ENCODE measurements at places on chromosomes 4 and X. TPM values are rescaled to one million over a fixed set of nuclear protein-coding genes. Genes with fewer than 3 reads are reported as not detected.

- DNase-seq, result no peak
Measured at GRCh38 chr4:79059631-79060399, 120.6 kb upstream of the PAQR3 start.

DNA sequence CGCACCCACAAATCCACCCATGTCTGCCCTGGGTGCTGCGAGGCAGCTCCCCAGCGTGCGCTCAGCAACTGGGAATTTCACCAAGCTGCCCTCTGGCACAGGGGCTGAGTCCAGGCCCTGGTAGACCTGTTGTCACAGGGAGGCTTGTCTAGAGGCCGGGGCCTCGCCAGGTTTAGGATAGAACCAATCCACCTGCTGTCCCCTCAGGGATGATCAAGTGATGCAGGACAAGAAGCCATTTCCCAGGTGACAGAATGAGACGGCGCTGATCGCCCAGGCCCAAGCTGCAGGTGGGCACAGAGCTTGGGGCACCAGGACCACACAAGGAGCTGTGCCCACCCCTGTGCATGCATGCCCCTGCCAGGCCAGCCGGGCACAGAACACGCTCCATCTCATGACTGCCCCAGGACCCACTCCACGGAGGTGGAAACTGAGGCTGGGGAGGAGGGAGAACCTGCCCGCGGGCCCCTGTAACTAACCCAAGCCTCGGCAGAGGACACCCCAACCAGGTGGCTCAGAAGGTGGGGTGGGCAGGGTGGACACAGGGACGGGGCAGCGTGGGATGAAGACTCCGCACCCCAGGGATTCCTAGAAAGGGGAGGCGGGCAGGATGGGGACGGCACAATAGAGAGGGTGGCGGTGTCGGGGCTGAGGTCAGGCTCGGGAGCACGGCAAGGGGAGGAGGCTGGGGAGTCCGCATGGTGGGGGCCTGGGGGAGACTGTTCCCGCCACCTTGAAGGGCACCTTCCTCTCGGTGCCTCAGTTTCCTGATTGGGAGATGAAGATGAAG, 78.0 kb downstream of the ZFYVE28 start:
- no peak for DNase-seq

GRCh38 chrX:150842198-150842685, 56.2 kb downstream of the CD99L2 start:
- DNase-seq, result peak; percentile 19

DNA sequence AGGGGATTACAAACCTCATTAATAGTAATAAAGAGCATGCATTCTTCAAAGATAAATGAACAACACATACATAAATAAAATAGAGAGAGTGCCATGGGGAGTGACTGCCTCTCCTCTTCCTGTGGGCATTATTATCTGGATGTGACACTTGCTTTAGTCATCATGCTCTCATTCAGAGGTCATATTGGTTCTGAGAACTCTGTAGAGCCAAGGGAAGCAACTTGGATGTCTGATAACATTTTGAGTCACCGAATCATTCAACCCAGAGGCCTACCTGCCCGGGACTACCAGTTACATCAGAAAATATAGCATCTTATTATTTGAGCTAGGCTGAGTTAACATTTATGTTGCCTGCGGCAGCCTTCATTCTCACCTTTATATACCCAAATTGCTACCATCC, 489.5 kb downstream of the STIM2 start:
- peak; percentile 2 for DNase-seq

DNA sequence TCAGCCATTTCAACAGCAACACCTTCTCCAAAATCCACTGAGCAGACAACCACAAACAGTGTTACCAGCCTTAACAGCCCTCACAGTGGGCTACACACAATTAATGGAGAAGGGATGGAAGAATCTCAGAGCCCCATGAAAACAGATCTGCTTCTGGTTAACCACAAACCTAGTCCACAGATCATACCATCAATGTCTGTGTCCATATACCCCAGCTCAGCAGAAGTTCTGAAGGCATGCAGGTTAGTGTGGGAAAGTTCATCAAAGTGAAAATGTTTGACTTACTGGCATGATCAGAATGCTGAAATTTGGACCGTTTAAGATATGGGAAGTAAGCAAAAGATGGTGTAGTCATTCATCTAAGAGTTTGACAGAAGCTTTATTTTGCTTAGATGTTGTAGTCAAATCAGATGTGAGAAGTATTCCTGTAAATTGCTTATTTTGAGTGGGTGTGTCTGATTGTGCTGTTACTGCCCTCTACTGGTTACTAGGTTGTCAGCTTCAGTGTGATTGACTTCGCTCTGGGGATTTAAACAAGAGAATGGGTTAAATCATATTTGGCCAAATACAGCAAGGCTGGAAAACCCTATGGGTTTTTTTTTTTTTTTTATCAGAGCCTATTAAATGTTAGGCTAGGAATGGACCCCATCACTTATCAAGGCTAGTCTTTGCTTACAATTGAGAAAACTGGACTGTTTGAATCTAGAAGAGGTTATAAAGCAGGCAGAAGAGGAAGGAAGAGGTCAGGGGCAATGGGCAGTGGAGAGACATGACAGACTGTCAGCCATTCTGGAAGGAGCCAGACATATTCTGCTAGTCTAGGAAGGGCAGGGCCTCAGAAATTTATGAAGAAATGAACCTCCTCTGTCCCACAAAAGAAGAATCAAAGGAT, 130.3 kb downstream of the DIPK2B start:
- peak; percentile 50 for DNase-seq

GRCh38 chrX:99719140-99719539, 690.9 kb downstream of the PCDH19 start:
- DNase-seq, result no peak

GRCh38 chr4:69594382-69594781, 45.1 kb downstream of the UGT2A2 start:
- DNase-seq, result no peak

GRCh38 chrX:123081776-123082175, 102.3 kb upstream of the GRIA3 start:
- no peak for DNase-seq

- peak; percentile 23 for DNase-seq
Measured at GRCh38 chrX:77597511-77597910, 150.3 kb downstream of the FGF16 start.

GRCh38 chr4:73978886-73979285, 2.9 kb downstream of the PF4 start:
- peak; percentile 81 for DNase-seq

DNA sequence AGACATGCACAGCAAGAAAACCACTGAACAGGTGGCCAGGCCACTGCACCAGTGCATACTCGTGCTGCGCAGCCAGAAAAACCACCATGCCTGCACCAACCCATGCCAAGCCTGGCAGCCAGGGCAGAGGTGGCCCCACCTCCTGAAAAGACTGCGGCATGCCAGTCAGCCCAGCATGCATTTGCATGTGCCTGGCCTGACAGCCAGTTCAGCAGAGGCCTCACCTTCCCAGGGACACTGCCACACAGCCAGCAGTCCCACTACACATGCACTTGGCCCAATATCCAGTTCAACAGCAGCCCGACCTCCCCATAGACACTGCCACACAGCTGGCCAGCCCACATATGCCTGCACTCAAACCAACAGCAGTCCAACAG, 43.5 kb upstream of the DDX60 start:
- DNase-seq, result no peak

DNA sequence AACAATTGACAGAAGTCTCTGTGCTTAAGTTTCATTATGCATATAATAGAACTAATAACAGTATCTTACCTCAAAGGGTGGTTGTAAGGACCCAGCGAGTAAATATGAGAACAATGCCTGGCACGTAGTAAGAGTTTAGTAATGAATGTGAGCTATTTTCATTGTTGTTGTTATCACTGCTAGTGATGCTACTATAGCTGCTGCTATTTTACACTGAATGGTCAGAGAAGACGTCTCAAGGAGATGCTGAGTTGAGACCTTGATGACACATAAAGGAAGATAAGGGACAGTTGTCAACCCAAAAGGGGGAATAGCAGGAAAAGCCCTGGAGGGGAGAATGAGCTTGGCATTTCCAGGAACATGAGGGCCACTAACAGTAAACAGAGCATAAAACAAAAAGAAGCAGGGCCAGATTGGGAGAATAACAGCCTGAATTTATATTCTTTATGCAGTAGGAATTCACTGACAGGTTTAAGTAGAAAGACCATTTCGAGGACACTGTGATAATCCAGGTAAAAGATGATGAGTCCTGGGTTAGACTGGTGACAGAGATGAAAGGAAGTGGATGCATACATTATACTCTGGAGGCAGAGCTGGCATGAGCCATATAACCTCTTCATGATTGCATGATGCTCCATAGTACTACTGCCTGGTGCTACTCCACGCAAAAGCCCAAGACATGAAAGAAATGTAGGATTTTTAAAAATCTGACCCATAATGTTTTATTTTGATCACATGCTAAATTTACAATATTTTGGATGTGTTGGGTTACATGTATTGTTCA, 23.1 kb downstream of the ATP8A1 start:
- no peak for DNase-seq

- peak; percentile 7 for DNase-seq
Measured at GRCh38 chr4:47597696-47598095, 112.6 kb downstream of the ATP10D start.

DNA sequence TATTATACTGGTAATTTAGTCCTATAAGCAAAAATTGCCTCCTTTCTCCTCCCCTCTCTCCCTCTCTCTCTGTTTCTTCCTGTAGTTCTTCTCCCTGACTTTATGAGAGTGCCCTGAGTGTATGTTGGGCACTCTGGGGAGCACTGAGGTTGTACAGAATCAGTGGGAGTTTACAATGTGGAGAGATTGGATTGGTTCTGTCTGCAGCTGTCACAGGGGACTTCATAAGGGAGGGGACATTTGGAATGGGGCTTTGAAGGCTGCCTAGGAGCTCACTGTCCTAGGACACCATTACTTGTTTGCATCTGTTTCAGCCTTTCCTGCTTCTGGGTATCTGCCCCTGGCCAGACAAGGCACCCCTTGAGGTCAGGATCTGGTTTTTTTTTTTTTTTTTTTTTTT, 22.9 kb downstream of the SH3TC1 start:
- DNase-seq, result peak; percentile 17

Gene GAB3
- total RNA-seq, result 12.5 TPM

Gene PCYT1B
- not detected for total RNA-seq

Gene NLGN4X
- not detected for total RNA-seq

Gene UCP1
- total RNA-seq, result not detected

Gene CCNB3
- 0.32 TPM for total RNA-seq

Gene MGARP
- total RNA-seq, result 2.1 TPM

Gene MUC7
- total RNA-seq, result not detected

Gene TSPAN7
- total RNA-seq, result 0.26 TPM

Gene KLB
- total RNA-seq, result not detected

All from LHCN-M2 (cell line).